Stimulated activated CD8-positive, alpha-beta memory T cell treated with anti-CD3 and anti-CD28 coated beads, Interleukin-12 subunit alpha, Interleukin-12 subunit beta, amount 100 ng/mL, for 4 hours (primary cell): ENCODE measurements at places on chromosomes 2 and 18.

- DNase-seq = no peak
Measured at GRCh38 chr2:2582998-2583545, 252.0 kb upstream of the MYT1L start.

DNA sequence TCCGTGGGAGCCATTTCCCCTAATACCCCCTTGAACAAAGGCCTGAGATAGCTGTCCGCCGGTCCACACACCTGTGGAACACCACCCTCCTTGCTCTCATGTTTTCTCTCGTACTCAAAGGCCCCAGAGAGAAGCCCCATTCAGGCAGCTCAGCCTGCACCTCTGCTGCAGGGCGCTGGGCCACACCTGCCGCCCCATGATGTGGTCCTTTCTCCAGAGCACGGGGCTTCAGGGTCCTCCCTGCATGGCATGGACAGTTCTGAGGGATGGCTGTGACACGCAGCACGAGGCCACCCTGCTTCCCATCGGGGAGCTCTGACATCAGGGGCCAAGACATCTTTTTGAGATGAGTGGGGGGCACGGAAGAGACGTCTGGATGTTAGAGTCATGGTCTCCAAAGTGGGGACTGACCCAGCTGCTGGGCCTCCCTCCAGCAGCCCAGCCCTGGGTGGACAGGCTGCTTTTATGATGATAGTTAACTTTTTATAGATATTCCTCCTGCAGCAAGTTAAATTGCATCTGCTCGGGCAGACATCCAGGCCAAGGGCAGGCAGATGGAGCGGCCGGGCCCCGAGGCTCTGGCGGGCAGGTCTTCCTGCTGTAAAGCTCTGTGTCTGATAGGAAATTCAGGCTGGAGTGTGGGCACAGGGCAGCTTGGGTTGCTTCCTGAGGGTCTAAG, 56.7 kb downstream of the SDC1 start:
- no peak for DNase-seq

- DNase-seq = no peak
Measured at GRCh38 chr2:165762723-165763122, 31.3 kb downstream of the GALNT3 start.

GRCh38 chr2:128727404-128727803, 408.7 kb upstream of the HS6ST1 start:
- no peak for DNase-seq

DNA sequence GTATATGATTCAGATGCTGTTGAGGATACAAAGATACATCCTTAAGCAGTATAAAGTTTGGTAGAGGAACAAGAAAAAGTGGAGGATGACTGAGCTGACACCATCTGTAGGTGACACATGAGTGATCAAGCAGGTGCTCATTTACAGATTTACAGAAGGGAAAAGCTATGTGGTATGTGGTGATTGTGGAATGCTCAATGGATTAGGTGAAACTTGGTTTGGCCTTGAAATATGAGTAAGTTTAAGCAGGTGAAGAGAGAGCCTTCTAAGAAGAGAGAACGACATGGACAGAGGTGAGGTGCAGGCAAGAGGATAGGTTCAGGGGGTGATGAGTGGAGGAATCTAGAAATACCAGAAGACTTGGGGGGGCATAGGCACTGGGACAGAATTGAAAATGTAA, 5.9 kb downstream of the ASXL3 start:
- DNase-seq = no peak

- DNase-seq = no peak
Measured at GRCh38 chr18:56593906-56594305, 44.5 kb downstream of the TXNL1 start.

DNA sequence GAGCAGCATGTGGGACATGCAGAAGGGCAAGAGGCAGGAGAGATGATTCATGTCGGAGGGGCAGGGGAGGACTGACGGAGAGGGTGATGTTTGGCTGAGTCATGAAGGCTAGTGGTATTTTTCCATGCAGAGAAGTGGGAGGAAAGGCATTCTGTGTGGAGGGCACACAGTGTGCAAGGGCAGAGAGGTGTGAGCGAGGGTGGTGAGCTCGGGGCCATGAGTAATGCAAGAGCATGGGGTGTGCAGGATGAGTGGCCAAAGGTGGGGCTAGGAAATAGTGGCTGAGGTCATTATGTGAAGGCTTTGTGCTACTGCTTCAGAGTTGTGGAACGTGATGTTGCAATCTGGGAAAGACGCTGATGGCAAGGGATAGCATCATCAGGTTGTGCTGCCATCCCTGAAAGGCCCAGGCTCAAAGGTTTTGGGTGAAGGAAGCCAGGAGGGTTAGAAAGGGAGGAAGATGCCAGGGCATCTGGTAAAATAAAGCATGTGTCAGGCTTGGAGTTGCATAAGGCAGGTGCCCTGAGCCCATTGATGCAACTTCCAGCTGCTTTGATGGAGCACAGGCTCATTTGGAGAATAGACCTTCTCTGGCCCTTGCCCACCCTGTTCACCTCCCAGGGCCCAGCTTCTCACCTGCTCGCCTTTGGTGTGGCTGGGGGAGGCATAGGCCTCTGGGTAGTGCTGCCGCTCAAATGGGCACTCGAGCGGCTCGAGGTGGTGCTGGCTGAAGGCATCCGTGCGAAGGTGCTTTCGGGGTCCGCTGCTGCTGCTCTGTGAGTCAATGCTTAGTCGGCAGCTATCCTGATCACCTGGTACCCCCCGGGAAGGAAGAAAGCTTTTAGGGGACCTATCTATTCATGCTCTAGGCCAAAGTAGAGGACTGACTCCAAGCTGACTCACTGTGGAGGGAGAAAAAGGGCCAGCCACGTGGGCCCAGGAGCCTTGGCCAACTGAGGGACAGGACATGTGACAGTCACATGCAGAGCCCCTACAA, 37.5 kb downstream of the PAX8 start:
- DNase-seq = peak; percentile 21

- no peak for DNase-seq
Measured at GRCh38 chr2:145020139-145020538, 500.2 kb upstream of the ZEB2 start.

DNA sequence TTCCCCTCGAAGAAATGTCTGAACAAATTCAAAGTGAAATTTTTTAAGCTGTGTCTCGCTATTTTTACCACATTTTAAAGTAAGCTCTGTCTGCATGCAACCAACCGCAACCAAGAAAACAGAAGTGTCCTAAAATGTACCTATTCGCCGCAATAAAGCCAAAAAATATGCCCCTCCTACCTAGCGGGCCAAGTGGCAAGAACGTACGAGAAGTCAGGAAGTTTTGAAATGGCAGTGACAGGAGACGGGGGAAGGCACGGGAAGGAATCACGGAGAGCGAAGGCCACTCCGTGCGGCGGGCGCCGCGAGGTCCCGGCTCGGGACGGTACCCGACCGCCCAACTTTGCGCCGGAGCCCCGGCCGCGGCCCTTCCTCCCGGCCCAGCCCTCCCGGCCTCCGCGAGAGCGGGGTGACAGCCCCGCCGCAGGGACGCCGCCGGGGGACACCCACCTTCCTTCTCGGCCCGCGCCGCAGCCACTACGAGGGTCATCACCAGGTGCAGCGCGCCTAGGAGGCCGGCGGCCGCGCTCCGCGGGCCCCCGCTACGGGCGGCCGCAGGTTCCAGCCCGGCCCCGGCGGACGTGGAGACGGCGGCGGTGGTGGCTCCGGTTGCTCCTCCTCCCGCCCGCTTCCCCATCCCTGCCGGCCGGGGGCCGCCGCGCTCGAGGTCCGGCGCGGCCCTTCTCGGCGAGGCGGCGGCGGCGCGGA, 568 bp downstream of the TMEM131 start:
- peak; percentile 34 for DNase-seq

DNA sequence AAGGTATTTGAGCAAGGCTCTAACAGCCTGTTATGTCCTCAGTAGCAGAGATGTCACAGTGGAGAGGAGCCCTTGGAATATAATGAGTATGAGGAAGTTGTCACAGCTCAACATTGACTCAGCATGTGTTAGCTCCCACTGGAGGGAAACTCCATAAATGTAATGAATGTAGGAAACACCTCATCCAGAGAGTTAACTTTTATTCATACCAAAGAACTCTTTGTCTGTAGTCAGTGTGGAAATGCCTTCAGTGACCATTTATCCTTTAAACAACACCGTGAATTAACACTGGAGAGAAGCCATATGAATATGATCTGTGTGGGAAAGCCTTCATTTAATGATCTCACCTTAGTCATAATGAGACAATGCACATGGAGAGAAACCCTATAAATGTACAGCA, 59.7 kb downstream of the CYP1B1 start:
- DNase-seq = no peak

- DNase-seq = no peak
Measured at GRCh38 chr2:185567940-185568339, 170.7 kb upstream of the FSIP2 start.

GRCh38 chr2:104766683-104767082, 87.2 kb upstream of the POU3F3 start:
- DNase-seq = no peak

- no peak for DNase-seq
Measured at GRCh38 chr2:26651799-26652198, 10.6 kb upstream of the CIB4 start.

GRCh38 chr2:234326694-234327093, 170.2 kb downstream of the ARL4C start:
- no peak for DNase-seq

DNA sequence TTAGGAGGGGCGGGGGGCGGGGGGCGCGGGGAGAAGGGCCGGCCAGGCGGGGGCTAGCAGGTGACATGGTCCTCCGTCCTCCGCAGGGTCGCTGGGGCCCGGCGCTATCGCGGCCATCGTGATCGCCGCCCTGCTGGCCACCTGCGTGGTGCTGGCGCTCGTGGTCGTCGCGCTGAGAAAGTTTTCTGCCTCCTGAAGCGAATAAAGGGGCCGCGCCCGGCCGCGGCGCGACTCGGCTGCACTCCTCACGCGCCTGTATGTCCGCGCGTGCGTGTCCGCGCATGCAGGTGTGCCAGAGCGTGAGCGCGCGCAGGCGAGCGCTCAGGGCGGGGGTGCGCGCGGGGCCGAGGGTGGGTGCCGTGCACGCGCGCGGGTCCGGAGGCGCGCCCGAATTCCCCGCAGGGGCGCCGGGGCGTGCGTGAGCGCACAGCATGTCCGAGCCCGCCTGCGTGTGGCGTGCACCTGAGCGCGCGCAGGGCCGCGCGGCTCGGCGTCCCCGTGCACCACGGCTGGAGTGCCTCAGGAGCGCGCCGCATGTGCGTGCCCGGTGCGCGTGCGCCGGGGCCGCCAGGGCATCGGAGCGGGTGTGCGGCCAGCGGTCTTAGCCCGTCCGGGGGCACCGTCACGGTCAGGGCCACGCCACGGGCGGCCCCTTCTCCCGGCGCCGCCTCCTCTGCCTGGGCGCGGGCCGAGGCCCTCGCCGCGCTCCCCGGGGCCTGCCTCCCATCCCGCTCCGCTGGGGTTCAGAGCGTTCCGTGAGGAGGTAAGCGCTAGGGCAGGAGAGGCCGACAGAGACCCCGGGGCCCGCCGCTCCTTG, 6.3 kb downstream of the SNORC start:
- DNase-seq = no peak

DNA sequence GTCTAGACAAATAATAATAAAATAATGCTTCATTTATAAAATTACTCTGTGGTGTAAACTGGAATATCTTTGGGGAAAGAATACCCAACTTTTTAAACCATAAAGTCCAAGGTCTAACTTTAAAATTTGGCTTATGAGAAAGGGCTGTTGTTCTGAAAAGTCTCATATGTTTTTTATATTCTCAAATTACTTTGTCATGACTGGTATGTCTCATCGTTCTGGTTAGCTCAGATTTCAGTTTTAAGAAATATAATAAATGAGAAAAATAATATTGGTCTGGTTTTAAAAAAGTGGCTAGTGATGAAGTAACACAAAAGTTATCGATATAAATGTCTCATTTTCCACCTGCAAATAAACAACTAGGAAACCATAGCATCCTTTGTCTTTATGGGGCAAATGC, 1658.1 kb downstream of the LRP1B start:
- DNase-seq = no peak

- DNase-seq = no peak
Measured at GRCh38 chr2:19887510-19887909, 14.3 kb downstream of the TTC32 start.
